ENCODE measurements at places on chromosomes 3 and 15.

GRCh38 chr3:52880047-52880446 lies 17.3 kb downstream of the STIMATE start:
- no peak for DNase-seq

- DNase-seq = no peak
Measured at GRCh38 chr3:100399341-100400071, 1.4 kb downstream of the TOMM70 start.

- no peak for DNase-seq
Measured at GRCh38 chr15:35505141-35505540, 40.8 kb downstream of the DPH6 start.

GRCh38 chr3:58576716-58577115 lies 475 bp downstream of the FAM107A start:
- no peak for DNase-seq

DNA sequence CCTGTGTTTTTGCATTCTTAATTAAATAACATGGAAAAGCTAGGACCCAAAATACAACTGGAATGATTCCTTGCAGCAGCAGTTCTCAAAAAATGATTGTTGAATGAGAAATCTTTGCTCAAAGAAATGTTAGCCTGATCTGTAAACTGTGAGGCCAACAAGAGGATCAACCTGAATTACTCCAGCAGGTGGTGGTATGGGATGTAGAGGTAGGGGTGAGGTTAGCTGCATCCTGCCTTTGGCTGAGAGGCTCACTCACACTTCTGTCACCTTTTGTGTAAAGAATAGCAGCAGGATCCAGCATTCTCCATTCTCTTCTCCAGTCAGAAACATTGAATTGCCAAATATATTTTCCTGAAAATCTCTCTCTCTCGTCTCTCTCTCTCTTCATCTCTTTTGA lies 26.5 kb upstream of the FAM98B start:
- no peak for DNase-seq

DNA sequence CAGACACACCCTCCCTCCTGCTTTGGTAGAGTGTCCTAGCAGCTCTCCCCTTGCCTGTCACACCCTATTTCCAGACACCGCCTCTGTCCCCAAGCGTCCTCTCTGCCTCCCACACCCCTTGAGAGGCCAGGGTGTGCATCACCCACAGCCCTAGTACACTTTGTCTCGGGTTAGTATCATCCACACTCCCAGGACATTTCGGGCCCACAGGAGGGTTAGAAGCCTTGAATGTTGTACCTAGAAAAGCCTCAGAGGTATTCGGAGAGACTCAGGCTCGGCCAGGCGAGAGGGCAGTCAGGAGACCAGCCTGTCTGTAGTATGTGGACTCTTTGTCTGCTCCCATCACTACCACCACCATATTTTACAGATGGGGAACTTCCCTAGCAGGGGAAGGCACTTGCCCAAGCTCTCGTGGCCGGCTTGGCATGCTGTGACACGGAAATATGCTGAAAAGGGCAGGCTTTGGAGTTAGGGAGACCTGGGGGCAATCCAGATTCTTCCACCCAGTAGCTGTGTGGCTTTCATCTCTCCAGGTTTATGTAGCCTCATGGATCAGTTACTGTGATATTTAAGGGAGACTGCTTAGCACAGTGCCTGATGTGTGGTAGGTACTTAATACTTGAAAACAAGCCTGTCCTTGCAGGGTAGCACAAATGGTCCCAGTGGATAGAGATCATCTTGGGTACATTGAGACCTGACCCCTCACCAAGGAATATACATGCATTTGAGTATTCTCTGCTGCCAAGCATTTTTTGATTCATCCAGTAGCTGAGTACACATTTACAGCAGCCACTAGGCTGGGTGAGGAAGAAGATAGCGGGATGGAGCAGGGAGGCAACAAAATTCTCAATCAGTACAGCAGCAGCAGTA lies 1.4 kb downstream of the TMEM43 start:
- no peak for DNase-seq

- DNase-seq = no peak
Measured at GRCh38 chr3:52005571-52005986, 9.9 kb upstream of the RPL29 start.

DNA sequence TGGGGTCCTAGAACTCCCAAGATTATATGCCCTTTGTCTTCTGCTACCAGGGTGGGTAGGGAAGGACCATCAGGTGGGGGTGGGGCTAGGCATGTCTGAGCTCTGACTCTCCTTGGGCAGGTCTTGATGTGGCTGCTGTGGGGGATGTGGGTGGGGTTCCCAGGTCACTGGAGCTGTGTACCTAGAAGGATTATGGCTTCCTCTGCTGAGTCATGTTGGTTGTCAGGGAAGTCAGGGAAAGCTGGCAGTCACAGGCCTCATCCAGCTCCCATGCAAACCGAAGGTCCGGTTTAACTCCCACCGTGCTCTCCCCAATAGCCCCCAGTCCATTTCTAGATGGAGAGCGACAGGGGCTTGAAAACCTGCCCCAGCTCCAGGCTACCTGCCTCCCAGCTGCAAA lies 35.2 kb downstream of the EID1 start:
- DNase-seq = no peak

DNA sequence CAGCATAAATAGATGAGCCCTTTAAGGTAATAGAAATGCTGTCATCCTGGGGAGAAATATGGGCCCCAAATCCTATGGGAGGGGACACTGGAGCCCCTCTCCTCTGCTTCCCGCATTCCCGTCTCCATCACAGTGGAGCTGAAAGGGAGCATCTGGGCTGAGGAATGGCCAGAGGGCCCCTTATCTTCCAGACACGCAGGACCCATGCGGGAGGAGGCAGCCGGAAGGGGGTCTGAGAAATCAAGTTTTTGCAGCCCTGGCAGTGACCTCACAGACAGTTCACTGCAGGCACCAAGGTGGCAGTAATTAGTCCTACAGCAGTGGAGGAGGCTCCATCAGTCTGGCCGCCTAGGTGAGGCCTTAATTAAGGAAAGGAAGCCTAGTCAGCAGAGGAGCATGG lies 80.2 kb downstream of the RAB11A start:
- no peak for DNase-seq

GRCh38 chr15:98649472-98650416 lies 1.4 kb downstream of the IGF1R start:
- DNase-seq = peak; percentile 20

GRCh38 chr3:101814835-101815234 lies 34.5 kb upstream of the NFKBIZ start:
- no peak for DNase-seq

DNA sequence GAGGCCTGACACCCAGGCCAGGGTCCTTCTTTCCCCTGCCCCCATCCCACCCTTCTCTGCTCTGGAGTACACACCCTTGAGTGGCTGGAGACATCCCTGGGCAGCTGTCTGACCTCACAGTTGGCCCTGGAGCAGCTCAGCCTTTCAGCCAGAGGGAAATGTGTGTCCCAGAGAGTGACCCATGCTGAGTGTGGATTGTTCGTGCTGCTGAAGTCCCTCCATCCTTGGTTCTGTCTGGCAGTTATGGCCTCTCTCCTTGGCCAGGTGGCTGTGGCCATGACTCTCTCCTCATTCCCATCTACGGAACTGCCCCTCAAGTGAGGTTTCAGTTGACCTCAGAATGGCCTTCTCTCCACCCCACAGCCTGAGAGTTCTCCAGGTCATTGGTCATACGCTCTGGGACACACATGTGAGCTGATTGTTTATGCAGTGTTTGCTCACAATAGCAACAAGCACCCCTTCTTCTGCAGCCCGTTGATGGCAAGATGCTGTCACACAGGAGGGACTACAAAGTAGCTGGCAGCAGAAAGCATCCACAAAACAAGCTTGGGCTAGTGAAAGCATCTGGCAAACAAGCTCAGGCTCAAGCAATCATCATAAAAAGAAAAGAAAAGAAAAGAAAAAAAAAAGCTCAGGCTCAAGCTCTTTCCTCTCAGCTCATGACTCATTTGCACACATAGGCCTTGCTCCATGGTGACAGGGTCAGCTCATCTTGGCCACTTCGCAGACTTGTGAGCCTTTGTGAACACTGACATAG lies 55.3 kb upstream of the ITGA11 start:
- DNase-seq = no peak

GRCh38 chr3:144437989-144438388 lies 466.4 kb downstream of the DIPK2A start:
- no peak for DNase-seq

DNA sequence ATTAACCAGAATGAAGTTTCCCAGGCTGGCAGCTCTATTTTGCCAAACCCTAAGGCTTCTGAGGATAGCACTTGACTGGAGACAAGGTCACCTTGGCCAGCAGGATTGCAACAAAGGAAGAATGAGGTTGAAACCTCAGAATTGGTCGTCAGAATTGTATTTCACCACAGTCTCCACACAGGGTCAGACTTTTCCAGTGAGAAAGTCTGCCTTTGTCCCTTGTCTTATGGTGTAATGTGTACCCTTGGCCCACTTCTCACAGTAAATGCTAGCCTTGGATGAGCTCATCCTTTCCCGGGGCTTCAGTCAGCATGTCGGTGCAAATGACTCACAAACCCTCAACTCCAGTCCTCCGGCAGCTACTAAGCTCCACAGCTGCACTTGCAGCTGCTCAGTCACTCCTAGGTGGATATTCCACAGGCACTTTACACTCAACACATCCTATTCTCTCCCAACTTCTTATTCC lies 19.7 kb downstream of the SSR3 start:
- DNase-seq = no peak

GRCh38 chr3:191100516-191100915 lies 98.5 kb upstream of the OSTN start:
- no peak for DNase-seq

GRCh38 chr3:98482717-98483482 lies 14.6 kb upstream of the OR5K2 start:
- DNase-seq = no peak

All from stimulated activated CD4-positive, alpha-beta T cell treated with anti-CD3 and anti-CD28 coated beads, TNF-alpha, amount 100 ng/mL, for 4 hours (primary cell).